CD4-positive, alpha-beta T cell treated with Interleukin-10 for 1 hour (primary cell): ENCODE measurements at places on chromosomes 13 and 19.
A peak's percentile ranks its signal among the peaks of the same experiment; 100 is the strongest.

DNA sequence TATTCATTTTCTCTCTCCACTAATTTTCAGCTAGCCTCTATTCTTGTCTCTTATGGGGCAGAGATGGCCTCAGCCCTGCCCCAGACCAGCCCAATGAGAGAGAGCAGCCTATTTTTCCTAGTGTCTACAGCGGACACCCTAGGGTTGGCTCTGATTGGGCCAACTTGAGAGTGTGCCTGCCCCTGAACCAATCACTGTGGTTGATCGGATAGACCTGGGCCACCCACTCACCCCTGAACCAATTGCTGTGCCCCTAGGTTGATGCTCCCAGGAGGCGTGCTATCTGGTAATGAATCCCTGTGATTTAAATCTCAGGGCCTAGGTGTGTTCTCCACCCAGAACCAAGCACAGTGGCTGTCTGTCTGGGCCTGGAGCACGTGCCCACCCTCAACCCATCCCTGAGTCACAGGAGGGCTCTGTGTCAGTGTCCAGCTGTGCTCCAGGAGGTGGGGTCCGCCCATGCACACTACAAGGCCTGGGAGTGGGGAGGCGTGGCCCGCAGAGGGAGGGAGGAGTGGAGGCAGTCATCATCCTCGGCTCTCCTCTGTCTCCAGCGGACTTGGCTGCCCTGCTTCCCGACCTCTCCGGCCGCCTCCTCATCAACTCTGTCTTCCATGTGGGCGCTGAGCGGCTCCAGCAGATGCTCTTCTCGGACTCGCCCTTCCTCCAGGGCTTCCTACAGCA lies 14.9 kb upstream of the SCN1B start:
- DNase-seq, result no peak

DNA sequence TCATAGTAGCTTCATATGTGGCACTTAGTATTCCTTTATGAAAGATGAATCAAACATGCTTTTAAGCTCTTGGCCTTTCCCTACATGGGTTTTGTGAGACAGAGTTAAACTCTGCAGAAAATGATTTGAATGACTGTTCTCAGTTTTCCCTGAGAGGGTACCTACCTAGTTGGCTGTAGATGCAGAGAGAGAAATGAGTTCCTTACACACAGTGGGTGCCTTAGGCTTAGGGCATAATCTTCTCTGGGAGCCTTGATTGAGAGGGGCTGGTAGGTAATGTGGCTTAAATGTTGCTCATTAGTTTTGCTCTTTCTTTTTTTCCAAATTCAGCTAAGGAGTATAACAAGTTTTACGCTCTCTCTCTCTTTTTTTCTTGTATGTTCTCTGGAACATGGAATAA lies 3.0 kb downstream of the URI1 start:
- no peak for DNase-seq

DNA sequence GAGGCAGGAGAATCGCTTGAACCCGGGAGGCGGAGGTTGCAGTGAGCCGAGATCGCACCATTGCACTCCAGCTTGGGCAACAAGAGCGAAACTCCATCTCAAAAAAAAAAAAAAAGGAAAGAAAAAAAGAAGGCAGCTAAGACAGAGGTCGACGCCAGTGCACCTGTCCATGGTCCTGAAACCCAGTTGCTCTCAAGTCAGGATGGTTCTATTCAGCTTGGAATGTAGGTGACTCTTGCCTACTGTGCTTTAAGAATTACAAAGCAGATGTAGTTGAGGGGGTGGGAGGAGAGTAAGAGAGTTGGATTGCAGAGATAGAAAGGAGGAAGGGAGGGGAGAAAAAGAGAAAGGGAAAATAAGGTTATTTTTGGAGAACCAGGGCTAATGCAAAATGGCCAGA lies 18.7 kb downstream of the CACNG7 start:
- DNase-seq, result peak; percentile 18

DNA sequence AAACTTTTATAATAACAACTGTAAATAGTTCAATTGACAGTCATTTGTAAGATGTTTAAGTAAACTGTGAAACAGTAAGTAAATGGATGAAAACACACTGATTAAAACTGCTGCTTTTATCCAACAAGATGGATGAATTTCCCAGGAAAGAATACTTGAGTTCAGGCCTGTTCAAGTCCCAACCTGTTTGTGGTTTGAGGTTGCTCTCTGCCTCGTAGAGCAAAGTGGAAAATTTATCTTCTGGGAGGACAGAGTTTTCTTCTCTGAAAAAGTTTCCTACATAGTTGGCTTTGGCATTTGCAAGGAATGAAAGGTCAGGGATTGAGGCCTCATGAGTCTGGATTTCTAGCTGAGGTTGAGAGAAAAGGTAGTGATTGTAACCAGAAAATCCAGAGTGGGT lies 15.2 kb upstream of the ZNF543 start:
- no peak for DNase-seq
